ENCODE measurements at places on chromosomes 1 and 21. TPM values are rescaled to one million over a fixed set of nuclear protein-coding genes. Genes with fewer than 3 reads are reported as not detected.

- H3K4me1 ChIP-seq, result no peaks in the 10 kb centered on the region
- no peaks in the 10 kb centered on the region for H3K27me3 ChIP-seq
- no peak for DNase-seq
- H3K27ac ChIP-seq, result no peak overlapping the region
Observed at GRCh38 chr1:210556475-210556874, 227.8 kb downstream of the HHAT start.

DNA sequence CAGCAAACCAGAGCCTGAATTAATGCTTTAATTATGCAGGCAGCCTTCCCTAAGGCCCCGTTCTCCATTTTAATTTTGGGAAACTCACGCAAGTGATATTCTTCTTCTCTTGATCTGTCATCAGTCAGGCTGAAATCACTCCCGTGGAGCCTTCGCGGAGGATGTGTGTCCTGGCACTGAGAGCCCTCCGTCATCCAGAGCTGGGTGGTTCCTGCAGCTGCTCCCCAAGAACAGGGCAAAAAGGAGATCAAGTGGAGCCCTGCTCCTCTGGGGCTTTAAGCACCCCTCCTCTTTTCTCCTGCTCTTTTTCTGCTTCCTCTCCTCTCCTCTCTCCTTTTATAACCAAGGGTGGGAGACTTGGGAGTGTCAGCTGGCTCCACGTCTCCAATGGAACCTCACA, 133.2 kb upstream of the CACNA1E start:
- no peaks in the 10 kb centered on the region for H3K27me3 ChIP-seq
- DNase-seq, result no peak
- no peak overlapping the region for H3K4me3 ChIP-seq
- no peak overlapping the region for H3K27ac ChIP-seq

Gene CCDC27
- not detected for total RNA-seq

DNA sequence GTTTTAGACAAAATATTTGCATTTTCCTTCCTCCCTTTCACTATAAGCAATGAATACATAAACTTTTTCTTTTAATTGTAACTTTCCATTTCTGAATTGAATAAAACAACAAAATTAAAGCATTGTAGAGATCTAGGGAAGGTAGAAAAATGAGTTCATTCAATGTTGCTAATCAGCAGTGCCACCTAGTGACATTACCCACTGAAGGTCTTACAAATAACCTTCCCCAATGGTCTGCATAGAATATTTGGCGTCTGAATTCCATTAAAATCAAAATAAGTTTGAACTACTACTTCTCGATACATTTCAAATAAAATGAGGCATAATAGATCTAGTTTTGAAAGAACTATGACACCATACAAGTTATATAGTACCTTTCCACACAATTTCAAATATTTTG, 19.6 kb downstream of the FH start:
- no peaks in the 10 kb centered on the region for H3K27me3 ChIP-seq
- H3K4me1 ChIP-seq, result no peaks in the 10 kb centered on the region
- H3K4me3 ChIP-seq, result no peak overlapping the region
- peak; percentile 57 for DNase-seq
- H3K36me3 ChIP-seq, result peaks cover 5% of the 10 kb centered on the region

GRCh38 chr1:156754219-156754618, 2.7 kb upstream of the HDGF start:
- no peaks in the 10 kb centered on the region for H3K27me3 ChIP-seq
- H3K27ac ChIP-seq, result no peak overlapping the region
- H3K4me1 ChIP-seq, result no peaks in the 10 kb centered on the region

DNA sequence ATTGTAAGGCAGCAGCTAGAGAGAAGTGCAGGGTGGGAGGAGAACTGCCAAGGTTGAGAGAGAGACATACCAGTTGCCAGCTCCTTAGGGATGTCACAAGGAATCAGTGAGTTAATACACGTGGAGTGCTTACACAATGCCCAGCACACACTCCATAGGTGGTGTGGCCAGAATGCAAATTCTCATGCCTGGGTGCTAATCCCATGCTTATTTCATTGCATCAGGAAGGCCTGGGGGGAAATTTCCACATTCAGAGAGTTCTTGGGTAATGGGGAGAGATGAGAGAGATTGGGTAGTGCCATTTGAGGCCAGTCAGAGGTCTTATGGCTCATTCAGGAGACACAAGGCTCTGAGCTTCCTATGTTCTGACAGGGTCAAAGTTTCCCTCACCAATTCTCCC, 38.7 kb downstream of the GJA5 start:
- peak; percentile 45 for DNase-seq
- H3K36me3 ChIP-seq, result no peaks in the 10 kb centered on the region
- H3K27me3 ChIP-seq, result no peaks in the 10 kb centered on the region
- peaks cover 15% of the 10 kb centered on the region for H3K4me1 ChIP-seq
- no peak overlapping the region for H3K4me3 ChIP-seq

Gene TFF2
- not detected for total RNA-seq

DNA sequence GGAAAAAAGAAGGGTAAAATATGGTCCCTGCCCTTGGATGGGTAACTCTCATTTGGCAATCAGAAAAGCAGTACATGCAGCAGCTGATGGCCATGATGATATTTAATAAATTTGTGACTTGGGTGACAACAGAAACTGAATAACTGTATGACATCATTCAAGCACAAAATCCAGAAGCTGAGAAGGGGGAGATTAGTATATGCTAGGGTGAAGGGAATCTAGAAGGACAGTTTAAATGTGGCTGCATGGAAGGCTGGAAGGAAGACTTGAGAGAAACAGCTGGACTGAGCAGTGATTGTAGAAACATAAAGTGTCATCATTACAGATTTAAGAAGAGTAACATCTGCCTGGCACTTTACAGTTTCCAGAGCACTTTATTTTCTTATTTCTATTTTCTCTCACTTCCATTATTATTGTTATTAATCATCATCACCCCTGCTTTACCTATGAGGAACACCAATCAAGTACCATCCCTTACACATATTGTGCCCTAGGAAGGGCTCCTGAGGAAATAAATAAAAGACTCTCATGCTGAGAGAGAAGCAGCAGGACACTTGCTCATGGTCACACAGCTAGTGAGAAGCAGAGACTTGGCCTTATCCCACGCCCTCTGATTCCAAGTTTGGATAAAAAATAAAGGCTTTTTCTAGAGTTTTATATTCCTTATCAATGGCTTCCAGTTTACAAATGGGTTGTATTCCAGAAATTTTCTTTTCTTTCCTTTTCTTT, 207.2 kb downstream of the PBX1 start:
- peaks cover 8% of the 10 kb centered on the region for H3K4me1 ChIP-seq
- H3K36me3 ChIP-seq, result no peaks in the 10 kb centered on the region
- H3K27me3 ChIP-seq, result no peaks in the 10 kb centered on the region
- no peak overlapping the region for H3K27ac ChIP-seq
- no peak for DNase-seq

GRCh38 chr21:31752352-31752751, 20.4 kb upstream of the SCAF4 start:
- no peak overlapping the region for H3K27ac ChIP-seq
- H3K4me3 ChIP-seq, result no peak overlapping the region
- DNase-seq, result no peak

- DNase-seq, result no peak
- no peaks in the 10 kb centered on the region for H3K36me3 ChIP-seq
- H3K4me1 ChIP-seq, result no peaks in the 10 kb centered on the region
- no peaks in the 10 kb centered on the region for H3K27me3 ChIP-seq
Observed at GRCh38 chr1:218679391-218679790, 334.3 kb downstream of the TGFB2 start.

Gene BNIPL
- 0.54 TPM for total RNA-seq

Gene GPR89A
- 18.2 TPM for total RNA-seq

GRCh38 chr1:224203243-224204016, 20.4 kb downstream of the DEGS1 start:
- peak; percentile 90 for DNase-seq
- no peaks in the 10 kb centered on the region for H3K27me3 ChIP-seq
- H3K27ac ChIP-seq, result peak overlapping the region; percentile 68

Gene KRTAP11-1
- not detected for total RNA-seq

GRCh38 chr1:212315907-212316306, 30.7 kb downstream of the PPP2R5A start:
- H3K27me3 ChIP-seq, result no peaks in the 10 kb centered on the region
- no peaks in the 10 kb centered on the region for H3K4me1 ChIP-seq
- no peak overlapping the region for H3K27ac ChIP-seq
- no peak overlapping the region for H3K4me3 ChIP-seq
- H3K36me3 ChIP-seq, result no peaks in the 10 kb centered on the region

GRCh38 chr1:97364086-97364485, 556.7 kb downstream of the DPYD start:
- no peaks in the 10 kb centered on the region for H3K36me3 ChIP-seq
- no peaks in the 10 kb centered on the region for H3K4me1 ChIP-seq
- DNase-seq, result no peak
- H3K27me3 ChIP-seq, result no peaks in the 10 kb centered on the region
- no peak overlapping the region for H3K27ac ChIP-seq

- no peak overlapping the region for H3K27ac ChIP-seq
- H3K4me1 ChIP-seq, result peaks cover 4% of the 10 kb centered on the region
- H3K4me3 ChIP-seq, result no peak overlapping the region
Observed at GRCh38 chr1:231187571-231187970, 25.7 kb downstream of the TRIM67 start.

Gene CHIA
- total RNA-seq, result not detected

Gene SPATA1
- total RNA-seq, result 2.5 TPM

GRCh38 chr1:41629571-41629970, 145.1 kb upstream of the EDN2 start:
- H3K36me3 ChIP-seq, result no peaks in the 10 kb centered on the region
- no peak overlapping the region for H3K27ac ChIP-seq
- H3K4me1 ChIP-seq, result no peaks in the 10 kb centered on the region
- no peaks in the 10 kb centered on the region for H3K27me3 ChIP-seq

Gene ZBTB37
- 19.1 TPM for total RNA-seq

Gene ANKRD34A
- total RNA-seq, result 0.76 TPM

DNA sequence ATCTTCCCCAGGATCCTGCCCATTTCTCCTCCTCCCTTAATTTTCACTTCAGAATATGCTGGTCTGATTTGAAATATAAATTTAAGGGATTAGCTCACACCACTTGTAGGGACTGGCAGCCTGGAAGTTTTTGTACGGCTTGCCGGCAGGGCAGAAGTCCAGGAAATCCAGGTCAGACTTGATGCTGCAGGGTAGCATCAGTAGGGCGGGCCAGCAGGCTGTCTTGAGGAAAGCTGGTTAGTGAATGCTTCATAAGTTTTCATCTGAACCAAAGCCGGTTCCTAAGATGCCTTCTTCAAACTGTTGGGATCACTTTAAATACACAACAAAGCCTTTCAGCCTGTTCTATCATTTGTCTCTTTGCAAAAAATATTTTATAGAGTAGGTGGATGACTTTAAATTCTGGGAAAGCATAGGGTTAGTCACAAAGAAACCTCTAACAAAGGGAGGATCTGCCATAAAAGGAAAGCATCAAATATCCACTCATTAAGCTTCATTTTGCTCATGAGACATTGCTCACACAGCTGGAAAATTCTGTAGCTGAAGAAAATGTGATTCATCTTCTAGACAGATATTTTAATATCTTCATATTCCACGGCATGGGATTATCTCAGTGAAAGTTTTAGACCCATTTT, 90.7 kb upstream of the GFI1 start:
- no peak overlapping the region for H3K27ac ChIP-seq
- H3K4me3 ChIP-seq, result no peak overlapping the region
- H3K4me1 ChIP-seq, result no peaks in the 10 kb centered on the region
- H3K36me3 ChIP-seq, result no peaks in the 10 kb centered on the region
- H3K27me3 ChIP-seq, result no peaks in the 10 kb centered on the region

DNA sequence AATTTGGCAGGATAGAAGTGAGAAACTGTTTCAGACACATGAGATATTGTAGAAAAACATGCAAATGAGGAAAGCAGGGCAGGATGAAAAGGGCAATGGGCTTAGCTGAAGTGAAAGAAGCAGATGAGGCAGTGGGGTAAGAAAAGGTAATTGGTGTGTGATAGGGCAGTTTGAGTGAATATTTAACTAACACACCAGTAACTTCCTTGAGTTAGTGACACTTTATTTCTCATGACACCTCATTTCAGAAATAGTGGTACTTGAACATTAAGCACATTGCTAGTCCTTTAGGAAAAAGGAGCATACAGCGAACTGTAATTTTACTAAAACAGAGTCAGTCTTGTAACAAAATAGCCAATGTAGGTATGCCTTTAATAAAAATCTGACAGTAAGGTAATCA, 415.0 kb downstream of the DPYD start:
- H3K4me3 ChIP-seq, result no peak overlapping the region
- no peaks in the 10 kb centered on the region for H3K4me1 ChIP-seq
- DNase-seq, result no peak
- no peak overlapping the region for H3K27ac ChIP-seq
- H3K27me3 ChIP-seq, result no peaks in the 10 kb centered on the region

- DNase-seq, result no peak
- no peak overlapping the region for H3K4me3 ChIP-seq
- no peaks in the 10 kb centered on the region for H3K4me1 ChIP-seq
- no peak overlapping the region for H3K27ac ChIP-seq
Observed at GRCh38 chr1:13916530-13916929, 216.5 kb downstream of the PRDM2 start.

DNA sequence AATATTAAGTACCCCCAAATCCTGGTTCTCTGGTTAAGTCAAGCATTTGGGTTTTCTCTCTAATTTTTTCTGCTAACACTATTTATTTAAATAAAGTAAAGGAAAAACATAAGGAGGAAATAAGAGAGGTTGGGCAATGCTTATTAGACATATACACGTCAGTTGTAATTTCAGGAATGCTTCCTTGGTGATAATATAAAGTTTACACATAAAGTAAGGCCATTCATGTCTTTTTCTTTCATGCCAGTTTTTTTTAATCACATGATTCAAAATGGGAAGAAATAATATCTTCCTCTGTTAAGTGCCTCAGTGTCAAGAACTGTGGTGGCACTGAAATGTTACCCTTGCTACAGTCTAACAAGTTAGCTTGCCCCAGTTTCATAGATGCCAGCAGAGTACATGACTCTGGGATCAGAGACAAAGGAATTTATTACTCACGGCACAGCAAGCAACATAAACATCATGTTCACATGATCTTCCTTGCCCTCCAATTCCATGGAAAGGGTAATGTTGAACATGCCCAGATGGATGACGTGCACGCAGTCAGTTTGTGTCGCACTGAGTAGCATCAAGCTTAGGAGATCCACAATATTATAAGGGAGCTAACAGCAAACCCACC, 184.9 kb downstream of the PLA2G4A start:
- H3K27ac ChIP-seq, result no peak overlapping the region
- no peaks in the 10 kb centered on the region for H3K4me1 ChIP-seq
- DNase-seq, result no peak
- no peaks in the 10 kb centered on the region for H3K36me3 ChIP-seq

All from kidney (tissue), 22 donors.